Activated CD4-positive, alpha-beta T cell treated with anti-CD3 and anti-CD28 coated beads, Interleukin-2, amount 50 U/mL, for 16 hours (primary cell): ENCODE measurements at places on chromosomes 16 and 17.

DNA sequence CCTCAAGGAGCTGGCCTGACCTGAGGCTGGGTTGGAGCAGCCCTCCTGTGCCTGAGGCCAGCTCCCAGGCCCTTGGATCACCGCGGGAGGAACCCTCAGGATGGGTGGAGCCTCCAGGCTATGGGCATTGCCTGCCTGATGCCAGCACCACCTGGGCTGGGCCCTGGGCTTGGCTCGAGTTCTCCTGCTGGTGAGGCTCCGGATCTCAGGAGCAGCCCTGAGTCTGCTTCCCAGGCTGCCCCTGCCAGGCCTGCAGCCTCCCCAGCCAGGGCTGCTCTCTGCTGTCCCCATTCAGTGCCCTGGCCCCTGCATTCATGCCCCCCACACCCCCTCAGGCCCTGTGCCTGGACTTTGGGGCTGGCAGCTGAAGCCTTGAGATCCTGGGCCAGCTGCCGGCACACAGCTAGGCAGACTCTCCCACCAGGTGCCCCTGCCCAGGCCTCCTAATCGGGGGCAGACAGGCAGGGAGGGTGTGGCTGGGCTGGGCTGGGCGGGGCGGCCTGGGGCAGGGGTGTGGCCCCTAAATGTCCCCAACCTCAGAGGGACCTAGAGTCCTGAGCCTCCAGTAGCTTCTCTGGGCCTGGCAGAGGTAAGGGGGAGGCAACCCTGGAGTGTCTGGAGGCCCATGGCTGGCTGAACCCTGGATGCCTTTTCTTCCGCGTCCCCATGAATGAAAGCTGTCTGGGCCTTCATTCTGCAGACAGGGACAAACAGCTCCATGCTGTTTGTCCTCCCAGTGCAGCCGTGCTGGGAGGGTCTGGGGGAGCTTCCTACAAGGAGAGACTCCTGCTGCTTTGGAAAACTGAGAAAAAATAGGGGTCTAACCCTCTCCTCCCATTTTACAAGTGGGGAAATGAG is 1.1 kb upstream of the PIGQ start:
- no peak for DNase-seq

DNA sequence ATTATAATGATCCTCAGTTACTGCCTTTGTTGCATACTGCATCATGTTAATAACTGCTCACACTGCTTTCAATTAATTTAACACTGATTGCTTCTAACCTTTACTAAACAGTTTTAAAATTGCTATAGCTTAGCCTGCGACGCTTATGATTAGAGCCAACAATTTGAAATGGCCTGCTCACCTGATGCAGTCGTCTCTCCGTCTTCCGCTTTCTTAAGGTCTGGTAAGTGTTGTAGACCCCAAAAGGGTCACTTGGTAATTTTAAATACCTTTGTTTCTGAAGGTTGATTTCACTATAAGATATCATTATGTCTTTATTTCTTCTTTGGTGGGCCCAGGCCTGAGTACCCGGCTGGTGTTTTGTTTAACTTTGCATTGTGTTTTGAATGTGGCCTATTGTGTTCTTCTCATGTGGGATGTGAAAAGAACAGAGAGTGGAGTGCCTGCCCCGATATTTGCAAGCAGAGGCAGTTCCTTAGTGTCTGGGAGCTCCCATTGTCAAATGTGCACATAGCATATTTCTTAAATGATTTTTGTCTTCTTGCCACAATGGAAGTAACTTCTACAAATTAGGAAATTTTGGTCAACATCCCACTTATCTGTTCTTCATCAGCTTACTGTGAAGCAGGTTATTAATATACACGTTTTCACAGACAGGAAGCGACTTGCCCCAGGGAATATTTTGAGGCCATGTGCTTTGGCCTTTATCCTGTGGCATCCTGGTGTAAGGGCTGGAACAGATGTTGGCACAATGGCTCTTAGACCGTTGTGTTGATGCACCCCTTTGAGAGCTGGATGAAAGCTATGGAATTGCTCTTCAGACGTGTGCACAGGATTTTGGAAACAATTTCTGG is 2.9 kb downstream of the PHKB start:
- DNase-seq = no peak

DNA sequence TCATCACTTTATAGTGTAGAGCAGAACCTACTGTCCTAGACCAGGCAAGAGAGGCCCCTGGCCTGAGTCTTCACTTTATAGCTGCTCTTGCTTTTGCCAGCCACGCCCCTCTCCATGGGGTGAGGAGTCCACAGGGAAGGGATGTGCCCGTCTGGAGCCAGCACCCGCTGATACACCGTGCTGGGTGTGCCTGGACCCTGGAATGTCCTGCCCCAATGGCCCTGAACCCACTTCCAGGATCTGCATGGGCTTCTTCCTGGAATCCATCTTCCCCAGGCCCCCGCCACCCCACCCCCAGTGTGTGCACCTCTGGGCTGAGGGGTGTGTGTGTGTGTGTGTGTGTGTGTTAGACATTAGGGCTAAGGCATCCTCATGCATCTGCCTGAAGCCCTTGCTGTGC is 44.9 kb downstream of the MEOX1 start:
- DNase-seq = no peak

DNA sequence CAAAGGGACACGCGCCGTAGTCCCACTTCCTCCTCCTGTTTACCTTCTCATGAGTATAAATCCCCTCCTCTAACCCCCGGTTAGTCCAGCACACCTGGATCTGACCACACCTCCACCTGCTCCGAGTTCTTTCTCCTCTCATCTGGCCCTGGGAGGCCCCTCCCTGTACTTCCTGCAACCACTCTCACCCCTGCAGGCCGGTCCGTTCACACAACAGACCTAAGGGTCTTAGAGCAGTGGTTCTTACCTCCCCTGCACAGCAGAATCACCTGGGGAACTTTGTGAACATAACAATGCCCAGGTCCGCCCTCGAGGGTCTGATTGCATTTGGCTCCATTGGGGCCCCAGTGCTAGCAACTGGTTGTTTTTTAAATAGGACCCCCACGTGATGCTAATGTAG is 24.8 kb downstream of the TMEM114 start:
- DNase-seq = no peak

DNA sequence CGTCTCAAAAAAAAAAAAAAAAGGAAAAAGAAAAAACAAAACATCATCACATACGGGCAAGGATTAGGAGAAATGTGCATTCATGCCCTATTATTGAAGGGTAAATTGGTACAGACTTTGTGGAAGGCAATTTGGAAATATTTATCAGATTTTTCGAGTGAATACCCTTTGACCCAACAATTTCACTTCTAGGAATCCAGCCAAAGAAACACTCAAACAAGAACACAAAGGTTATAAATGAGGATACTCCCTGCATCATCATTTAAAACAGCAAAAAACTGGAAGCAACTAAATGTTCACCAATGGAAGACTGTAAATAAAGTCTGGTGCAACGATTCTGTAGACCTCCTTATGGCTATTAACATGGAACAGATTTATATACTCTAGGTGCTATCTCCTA is 12.9 kb downstream of the ZNF423 start:
- no peak for DNase-seq

GRCh38 chr17:50207315-50207714 is 5.9 kb upstream of the COL1A1 start:
- no peak for DNase-seq

GRCh38 chr17:47252766-47253512 is 688 bp upstream of the ITGB3 start:
- DNase-seq = no peak

GRCh38 chr16:69812688-69813014 is 50.5 kb downstream of the WWP2 start:
- DNase-seq = no peak

DNA sequence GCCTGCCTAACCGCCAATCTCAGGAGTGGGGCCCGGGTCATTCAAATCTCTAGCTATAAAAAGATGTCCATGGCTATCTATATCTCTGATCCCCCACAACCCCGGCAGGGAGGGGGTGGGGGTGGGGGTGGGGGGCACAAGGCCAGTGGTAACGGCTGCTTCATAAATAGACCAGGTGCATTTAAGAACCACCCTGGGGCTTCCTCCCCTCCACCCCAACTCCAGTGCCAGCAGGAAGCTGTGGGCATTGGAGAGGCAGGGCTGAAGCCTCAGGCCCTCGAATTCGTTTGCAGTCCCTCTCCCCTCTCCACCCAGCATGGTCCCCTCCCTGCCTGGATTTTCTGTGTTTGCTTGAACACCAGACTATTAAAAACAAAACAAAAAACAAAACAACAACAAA is 56.0 kb downstream of the RAP1GAP2 start:
- no peak for DNase-seq

DNA sequence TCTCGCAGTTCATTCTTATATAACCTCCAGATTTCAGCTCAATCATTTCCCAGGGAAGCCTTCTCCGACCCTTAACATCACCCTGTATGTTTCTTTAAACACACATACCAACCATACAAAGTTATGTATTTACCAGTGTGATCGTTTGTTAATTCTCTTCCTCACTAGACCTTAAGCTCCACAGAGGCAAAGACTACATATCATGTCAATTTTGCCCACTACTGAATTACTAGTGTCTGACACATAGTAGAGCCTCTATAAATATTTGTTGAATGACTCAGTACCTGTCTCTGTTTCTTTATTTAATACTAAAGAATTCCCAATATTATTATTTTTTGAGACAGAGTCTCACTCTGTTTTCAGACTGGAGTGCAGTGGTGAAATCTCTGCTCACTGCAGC is 137.2 kb downstream of the SHISA9 start:
- no peak for DNase-seq

DNA sequence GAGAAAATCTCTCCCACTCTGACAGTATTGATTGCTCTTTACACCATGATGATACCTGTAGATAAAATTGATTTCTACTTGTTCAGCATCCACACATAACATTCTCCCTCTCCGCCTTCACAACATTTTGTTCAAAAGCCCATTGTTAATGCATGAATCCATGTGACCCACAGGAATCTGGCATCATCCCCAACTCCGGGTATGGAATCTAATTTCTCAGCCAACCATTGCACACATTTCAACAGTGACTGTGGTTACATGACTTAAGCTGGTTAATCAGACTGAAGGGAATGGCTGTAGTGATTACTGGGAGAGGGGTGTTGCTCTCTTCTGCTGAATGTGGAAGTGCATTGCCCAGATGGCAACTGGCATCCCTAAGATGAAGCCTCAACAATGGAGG is 161.4 kb upstream of the C16orf82 start:
- DNase-seq = no peak

DNA sequence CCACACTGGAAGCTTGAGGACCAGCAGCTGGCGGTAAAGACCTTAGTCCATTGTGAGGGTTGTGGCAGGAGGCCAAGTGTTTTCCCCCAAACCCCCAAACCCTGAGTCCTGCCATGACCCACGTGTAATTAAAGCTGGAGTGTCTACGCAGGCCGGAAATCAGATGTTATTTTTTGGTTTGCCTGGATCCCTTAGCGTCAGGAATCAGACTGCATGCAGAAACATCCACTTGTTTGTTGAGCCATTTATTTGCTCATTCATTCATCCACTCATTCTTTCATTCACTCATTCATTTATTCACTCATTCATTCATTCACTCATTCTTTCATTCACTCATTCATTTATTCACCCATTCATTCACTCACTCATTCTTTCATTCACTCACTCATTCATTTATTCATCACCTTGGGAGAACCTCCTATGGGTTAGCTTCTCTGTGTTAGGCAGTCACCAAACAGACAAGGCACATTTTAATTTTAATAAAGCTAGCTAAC is 313.1 kb downstream of the MAF start:
- no peak for DNase-seq

- peak; percentile 33 for DNase-seq
Measured at GRCh38 chr17:57369509-57369945, 113.2 kb downstream of the MSI2 start.

DNA sequence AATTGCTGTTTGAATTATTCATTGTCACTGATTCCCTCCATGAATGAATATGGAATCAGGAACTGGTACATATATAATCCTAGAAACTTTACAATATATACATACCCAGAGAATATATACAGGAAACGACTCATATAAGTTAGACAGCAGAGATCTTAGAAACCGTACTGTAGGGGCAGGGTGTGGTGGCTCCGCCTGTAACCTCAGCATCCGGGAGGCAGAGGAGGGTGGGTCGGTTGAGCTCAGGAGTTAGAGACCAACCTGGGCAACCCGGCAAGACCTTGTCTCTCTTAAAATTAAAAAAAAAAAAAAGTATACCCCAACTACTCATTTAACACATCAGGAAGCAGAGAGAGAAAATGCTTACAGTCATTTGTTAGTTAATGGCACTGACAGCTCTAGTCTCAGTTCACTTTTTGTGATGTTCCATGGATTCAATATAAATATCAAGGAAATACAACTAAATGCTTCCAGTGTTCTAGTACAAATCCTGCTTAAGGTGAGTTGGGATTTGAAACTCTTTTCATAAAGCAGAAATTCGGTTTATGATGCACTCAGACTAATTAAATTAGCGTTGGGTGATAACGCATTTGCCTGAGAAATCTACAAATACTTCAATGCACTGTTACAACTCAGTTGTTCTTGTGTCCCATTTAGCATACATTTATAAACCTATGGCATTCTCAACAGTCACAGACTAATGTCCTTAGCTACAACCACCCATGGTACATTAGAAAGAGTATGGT is 5.6 kb downstream of the GLG1 start:
- peak; percentile 80 for DNase-seq

GRCh38 chr17:55563363-55563762 is 52.1 kb upstream of the SMIM36 start:
- no peak for DNase-seq

DNA sequence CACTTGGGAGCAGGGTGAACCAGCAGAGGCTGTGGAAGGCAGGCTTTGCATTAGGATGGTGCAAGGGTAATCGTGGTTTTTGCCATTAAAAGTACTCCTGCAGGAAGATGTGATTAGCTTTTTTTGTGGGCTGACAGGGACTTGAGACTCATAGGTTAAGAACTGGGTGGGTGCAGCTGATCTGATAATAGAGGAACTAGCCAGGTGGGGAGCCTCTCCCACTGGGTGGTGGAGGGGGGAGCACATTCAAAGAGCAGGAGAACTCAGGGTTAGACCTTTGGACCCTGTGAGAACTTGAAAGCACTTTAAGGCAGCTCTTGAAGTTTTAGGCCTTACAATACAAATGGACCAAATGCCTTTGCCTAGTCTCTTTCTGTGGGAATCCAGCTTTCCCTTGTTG is 32.4 kb downstream of the CCL4 start:
- DNase-seq = no peak

DNA sequence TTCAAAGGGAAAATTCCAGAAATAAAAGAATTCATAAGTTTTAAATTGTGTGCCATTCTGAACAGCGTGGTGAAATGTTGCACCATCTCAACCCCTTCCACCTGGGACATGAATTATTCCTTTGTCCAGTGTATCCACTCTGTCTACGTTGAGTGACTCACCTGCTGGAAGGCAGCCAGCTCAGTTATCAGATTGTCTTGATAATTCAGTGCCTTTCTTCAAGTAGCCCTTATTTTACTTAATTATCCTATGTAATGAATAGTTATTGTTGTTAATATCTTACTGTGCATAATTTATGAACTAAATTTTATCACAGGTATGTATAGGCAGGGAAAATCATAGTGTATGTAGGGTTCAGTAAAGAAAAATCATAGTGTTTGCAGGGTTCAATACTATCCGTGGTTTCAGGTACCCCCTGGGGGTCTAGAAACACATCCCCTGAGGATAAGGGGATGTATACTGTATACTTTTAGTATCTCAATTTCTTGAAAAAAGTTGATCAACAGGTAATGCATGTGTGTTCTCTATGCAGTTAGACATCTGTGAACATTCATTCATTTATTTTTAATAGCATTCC is 7.7 kb upstream of the PCTP start:
- DNase-seq = no peak

GRCh38 chr17:77925831-77926543 is 32.5 kb upstream of the TNRC6C start:
- DNase-seq = no peak

GRCh38 chr16:55052348-55052734 is 121.7 kb downstream of the IRX5 start:
- DNase-seq = no peak

GRCh38 chr17:33201283-33201682 is 91.8 kb downstream of the ASIC2 start:
- no peak for DNase-seq
